Stimulated activated CD4-positive, alpha-beta T cell treated with anti-CD3 and anti-CD28 coated beads, Interleukin-1b, Interleukin-23, amount 100 ng/mL, for 1 hour (primary cell): ENCODE measurements at places on chromosomes 4 and X.

DNA sequence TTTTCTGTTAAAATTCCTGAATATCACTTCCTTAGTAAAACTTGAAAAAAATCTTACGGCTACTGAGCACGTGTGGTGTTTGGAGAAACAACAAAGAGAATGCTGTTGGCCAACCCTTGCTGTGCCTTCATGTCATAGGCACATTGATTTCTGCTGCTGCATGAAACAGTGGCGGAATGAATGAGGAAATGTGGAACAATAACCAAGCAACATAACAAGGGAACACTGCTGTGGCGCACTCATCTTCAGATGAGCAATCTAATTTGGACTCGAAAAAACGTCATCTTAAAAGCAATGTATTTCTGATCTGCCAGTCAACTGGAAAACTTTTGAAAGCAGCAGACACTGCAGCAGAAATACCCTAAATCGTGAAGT is 51.4 kb downstream of the PROM1 start:
- no peak for DNase-seq

DNA sequence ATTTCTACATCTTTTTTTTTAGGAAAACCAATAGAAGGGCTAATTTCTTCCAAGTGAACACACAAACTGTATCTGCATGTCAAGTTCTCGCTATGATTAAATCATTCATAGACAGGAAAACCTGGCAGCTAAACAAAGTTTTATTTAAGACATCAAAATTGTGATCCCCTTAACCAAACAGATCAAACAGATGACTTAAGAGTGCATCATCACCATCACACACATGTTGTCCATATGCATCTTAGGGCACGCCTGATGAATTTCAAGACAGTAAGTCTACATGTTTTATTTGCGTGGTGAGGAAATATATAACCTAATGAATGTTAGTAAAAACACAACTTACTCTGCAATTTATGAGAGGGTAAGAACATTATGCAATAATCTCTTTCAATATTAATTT is 317.0 kb upstream of the ANXA10 start:
- no peak for DNase-seq

- DNase-seq = no peak
Measured at GRCh38 chr4:40003986-40004385, 26.3 kb upstream of the PDS5A start.

GRCh38 chr4:6355052-6355451 is 85.4 kb downstream of the WFS1 start:
- no peak for DNase-seq

- no peak for DNase-seq
Measured at GRCh38 chr4:176563591-176563990, 229.1 kb downstream of the VEGFC start.

GRCh38 chr4:140742838-140743193 is 13.4 kb downstream of the TBC1D9 start:
- DNase-seq = no peak

GRCh38 chr4:947491-947971 is 15.3 kb downstream of the TMEM175 start:
- no peak for DNase-seq

DNA sequence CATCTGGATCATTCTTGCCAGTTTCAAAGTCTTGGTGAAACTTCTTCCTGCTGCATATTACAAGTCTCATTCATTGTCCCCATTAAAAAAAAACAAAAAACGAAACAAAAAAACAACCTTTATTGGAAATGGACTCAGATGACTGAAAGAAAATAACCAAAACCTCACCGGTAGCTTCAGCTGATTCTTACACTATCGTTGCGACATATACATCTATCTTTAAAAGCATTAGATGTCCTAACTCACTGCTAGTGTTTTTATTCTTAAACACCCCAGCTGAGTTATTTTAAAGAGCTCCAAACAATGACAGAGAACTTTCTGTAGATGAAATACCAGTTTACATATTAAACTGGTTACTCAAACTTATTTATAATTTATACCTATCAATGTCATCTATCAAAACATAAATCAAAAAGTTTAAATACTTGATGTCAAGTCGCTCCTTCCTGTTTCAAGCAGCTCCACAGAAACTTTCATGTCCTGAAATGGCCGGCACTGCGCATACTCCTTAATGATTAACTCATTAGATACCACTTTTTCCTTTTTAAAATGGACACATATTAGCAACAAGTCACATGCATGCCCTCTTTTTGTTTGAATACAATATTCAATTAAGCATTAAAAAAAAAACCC is 87.2 kb downstream of the HPRT1 start:
- no peak for DNase-seq

DNA sequence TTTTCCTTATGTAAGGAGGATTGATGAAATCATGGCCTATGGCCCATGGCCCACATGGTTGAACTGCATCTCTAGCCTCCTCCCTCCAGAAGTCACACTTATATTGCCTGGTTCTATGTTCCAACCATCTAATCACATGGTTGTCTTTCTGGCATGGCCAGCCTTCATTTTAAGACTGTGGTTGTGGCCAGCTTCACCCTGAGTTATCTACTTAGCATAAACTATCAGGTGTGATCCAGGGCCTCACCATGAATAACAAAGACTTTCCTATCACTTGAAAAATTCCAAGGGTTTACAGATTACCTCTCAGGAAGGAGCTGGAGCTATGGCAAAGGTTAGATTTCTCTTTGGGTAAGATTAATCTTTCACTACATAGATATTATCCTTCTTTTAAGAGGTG is 222.8 kb downstream of the SNCA start:
- DNase-seq = no peak

GRCh38 chr4:81453024-81453423 is 18.7 kb downstream of the RASGEF1B start:
- no peak for DNase-seq

GRCh38 chr4:38667085-38667893 is 3.3 kb downstream of the KLF3 start:
- no peak for DNase-seq

DNA sequence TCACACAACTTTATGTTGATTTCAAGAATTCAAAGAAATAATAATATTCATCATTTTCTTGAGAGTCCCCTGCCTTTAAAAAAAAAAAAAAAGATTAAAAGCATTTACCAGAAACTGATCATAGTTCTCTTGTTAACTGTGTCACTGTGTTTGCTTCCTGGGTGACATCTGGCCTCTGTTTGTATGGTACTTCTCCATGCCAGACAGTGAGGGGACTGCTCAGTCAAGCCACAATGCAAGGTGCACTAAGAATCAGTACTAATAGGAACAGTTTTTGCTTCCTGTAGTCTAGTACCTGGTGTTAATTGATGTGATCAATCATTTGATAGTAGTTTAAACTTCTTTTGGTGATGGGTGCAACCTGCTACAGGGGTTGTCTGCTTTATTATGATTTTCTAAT is 77.5 kb downstream of the PHOX2B start:
- DNase-seq = no peak

DNA sequence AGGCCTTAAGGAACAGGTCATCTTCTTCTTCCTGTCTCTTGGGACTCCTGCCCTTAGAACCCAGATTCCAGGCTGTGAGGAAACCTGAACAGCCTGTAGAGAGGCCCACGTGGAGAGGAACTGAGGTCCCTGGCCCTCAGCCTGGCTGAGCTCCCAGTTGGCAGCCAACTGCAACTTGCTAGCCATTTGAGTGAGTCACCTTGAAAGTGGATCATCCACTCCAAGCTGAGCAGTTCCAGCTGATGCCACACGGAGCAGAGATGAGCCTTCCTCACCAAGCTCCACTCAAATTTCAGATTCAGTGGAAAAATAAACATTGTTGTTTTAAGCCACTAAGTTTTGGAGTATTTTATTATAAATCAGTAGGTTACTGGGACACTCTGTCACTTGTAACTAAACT is 392.5 kb downstream of the BCOR start:
- DNase-seq = no peak

DNA sequence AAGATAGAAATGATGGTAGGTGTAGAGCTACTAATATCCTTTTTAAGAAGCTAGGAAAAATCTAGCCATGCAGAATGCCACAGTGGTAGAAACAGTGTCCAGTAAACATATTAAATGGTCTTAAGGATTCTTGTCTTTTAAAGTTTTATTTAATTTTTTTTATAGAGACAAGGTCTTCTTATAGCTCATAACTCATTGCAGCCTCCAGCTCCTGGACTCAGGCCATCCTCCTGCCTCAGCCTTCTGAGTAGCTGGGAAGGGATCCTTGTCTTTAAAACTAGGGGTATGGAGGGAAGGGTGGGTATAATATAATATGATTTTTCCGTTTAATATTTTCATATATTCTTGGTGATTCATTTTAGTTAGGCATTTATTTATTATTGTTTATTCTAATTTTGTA is 3.8 kb downstream of the TMEM165 start:
- DNase-seq = no peak

GRCh38 chr4:130419211-130419975 is 1323.4 kb downstream of the C4orf33 start:
- DNase-seq = no peak

- DNase-seq = no peak
Measured at GRCh38 chr4:41693629-41694028, 54.9 kb downstream of the PHOX2B start.

DNA sequence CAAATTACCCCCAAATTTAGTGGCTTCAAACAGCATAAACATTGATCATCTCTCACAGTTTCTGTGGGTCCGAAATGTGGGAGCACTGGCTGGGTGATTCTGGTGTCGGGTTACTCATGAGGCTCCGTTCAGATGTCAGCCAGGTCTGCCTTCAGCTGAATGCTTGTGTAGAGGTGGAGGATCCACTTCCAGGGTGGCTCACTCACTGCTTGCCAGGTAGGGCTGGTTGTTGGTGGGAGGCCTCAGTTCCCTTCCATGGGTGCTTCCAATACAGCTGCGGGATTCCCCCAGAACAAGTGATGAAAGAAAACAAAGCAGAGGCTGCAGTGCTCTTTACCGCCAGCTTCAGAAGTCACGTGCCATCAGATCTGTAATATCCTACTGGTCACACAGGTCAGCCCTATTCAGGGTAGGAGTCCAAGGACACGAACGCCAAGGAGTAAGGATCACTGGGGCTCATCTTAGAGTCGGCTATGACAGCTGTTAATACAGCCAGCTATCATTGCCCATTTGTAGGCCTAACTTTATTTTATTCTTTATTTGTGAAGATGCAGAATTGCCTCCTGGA is 1.1 kb upstream of the SMIM43 start:
- DNase-seq = no peak

GRCh38 chr4:173651651-173652282 is 121.7 kb upstream of the HAND2 start:
- no peak for DNase-seq

- DNase-seq = no peak
Measured at GRCh38 chrX:19514791-19515614, at the start of gene MAP3K15. Gene MAP3K15 (minus strand): TSS chrX:19515508. CDS start chrX:19515261, 247 bp downstream.

- no peak for DNase-seq
Measured at GRCh38 chrX:85808217-85808616, 239.1 kb downstream of the CHM start.

- DNase-seq = no peak
Measured at GRCh38 chr4:26135331-26135730, 185.5 kb upstream of the RBPJ start.

DNA sequence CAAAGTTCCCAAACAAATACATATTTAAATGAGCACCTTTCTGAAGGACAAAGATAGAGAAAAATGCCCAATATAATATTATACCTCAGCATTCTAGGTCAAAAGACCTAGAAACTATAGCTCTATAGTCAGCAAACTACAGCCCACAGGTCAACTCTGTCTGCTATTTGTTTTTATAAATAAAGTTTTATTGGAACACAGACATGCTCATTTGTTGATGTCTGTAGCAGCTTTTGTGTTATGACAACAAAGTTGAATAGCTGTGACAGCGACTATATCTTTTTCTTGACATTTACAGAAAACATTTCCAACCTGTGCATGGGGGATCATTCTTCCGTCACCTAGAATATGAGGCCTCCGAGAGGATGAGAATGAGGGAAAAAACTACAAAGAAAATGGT is 48.7 kb upstream of the WDR19 start:
- no peak for DNase-seq

DNA sequence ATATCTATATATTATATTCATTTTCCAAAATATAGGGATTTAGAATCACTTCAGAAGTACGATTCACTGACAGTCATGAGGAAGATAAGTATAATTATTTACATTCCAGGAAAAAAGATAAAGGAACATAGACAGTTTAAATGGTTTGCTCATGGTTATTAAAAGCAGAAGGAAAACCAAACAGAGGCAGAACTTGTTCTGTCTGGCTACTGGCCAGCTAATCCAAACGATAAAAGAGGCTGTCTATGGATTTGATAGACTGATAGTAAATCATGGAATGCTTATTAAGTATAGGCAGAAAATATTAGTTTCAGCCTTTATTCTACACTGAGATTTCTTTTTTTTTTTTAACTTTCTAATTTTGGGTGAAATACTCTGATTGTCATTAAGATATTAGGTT is 50.2 kb downstream of the RPGR start:
- no peak for DNase-seq

DNA sequence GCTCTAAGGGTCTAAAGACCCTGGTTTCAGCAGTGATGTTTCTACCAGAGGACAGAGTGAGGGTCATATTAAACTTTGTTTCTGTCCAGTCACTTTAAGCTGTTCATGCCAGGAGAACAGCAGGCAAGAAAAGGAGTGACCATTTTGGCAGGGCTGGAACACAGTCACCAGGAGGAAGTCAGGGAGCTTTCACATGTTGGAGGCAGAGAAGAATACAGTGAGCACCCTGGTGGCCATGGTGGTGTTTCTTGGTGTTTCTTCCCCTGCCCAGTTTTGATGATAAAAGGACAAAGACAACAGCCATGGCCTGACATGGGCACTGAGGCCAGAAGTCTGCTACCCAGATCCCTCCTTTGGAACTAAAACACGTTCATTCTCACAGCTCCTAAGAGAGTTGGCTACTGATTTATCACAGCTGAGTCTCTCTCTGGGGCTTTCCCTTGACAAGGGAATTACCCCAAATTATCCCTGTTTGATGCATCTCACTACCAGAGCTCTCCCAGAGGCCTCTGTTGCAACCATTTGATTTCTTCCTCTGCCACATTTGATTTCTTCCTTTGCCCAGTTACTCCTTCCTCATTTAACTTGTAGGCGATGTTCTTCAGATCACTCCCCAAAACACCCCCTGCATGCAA is 106.4 kb upstream of the NWD2 start:
- no peak for DNase-seq

DNA sequence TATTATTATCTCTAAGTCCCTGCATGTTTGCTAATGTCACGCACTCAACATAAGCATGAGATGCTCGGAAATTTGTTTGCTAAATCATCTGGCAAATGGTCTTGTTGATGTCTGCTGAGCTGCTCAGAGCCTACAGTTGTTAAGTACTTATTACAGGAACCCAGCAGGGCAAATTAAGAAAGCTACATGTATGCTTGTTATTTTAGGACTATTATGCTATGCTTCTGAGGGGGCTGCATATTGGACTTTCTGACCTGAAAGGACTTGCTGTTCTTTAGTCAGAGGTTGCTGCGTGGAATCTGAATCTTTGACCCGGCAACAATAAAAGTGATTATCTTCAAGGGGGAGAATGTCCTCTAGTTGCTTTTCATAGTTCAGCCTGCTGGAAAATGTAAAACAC is 36.3 kb upstream of the TENM3 start:
- no peak for DNase-seq

- DNase-seq = no peak
Measured at GRCh38 chr4:119646347-119647071, 17.9 kb upstream of the PDE5A start.

- DNase-seq = no peak
Measured at GRCh38 chrX:9476810-9477575, 12.1 kb downstream of the TBL1X start.

GRCh38 chr4:28926156-28926555 is 1794.0 kb upstream of the PCDH7 start:
- DNase-seq = no peak
